Stimulated activated naive CD4-positive, alpha-beta T cell treated with Interleukin-2 at 50 U/mL for 16 hours (primary cell): ENCODE measurements at places on chromosomes 13 and 19.

DNA sequence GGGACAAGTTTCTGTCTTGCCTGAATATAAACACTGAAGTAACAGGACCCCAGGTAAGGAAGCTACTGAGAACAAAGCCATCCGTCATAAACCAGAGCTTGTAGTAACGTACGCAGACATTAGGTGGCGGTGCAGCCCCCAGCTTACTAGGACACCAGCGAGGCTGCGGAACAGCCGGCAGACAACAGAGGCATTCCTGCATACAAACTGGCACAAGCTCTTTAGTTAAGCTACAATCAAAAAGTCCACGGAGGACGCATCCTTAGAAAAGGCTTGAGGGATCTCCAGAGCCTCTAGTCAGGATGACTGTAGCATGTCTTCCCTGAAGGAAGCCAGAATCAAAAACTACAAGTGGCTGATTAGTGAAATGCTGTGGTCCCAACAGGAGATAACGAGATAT, 26.2 kb downstream of the ZNF160 start:
- no peak for DNase-seq

GRCh38 chr13:42803563-42804204, 22.3 kb downstream of the FAM216B start:
- DNase-seq, result no peak

GRCh38 chr13:40586886-40587565, 79.4 kb downstream of the FOXO1 start:
- no peak for DNase-seq

GRCh38 chr13:106681997-106682396, 114.1 kb upstream of the ARGLU1 start:
- no peak for DNase-seq

- DNase-seq, result no peak
These were observed 161.9 kb upstream of the TSHZ3 start for GRCh38 chr19:31511098-31511497.

GRCh38 chr13:108787700-108788414, 158.4 kb downstream of the MYO16 start:
- DNase-seq, result no peak

GRCh38 chr19:35534803-35535480, 1.7 kb downstream of the GAPDHS start:
- no peak for DNase-seq

GRCh38 chr13:107803822-107804495, 411.4 kb downstream of the LIG4 start:
- no peak for DNase-seq

- DNase-seq, result no peak
These were observed 1.6 kb downstream of the TNFSF9 start for GRCh38 chr19:6532244-6532999.

DNA sequence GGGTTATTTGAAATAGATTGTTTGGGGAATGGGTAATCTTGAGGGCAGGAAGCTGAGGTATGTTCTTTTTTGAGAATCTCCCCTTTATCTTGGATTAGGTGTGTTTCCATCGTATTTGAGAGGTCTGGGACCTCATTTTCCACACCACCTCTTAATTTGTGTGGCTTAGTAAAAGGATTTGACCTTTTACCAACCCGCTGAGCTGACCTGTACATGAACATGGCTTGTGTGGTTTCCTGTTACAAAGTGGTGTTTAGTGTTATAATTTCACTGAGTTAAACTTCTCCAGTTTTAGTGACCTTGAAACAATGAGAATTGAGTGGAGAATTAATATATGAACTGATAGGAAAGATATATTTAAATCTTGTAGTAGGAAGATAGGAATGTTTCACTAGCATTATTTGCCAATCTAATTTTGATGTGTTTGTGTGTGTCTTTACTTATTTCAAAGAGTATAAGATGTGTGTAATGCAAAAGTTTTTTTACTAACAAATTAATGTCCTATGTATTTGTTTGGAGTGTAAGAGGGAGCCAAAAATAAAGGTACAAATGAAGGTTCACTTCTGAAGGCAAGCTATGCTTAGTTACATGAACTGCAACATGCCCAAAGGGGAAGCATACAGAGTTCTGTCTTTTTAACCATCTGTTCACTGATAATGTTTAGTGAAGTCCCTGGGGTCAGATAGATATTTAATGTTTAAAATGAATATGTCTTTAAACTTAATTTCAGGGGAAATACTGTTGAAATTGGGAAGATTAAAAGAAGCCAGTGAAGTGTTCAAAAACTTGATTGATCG, 17.1 kb downstream of the NAA16 start:
- DNase-seq, result no peak

GRCh38 chr19:11566164-11566563, 7.1 kb upstream of the ELOF1 start:
- no peak for DNase-seq

- no peak for DNase-seq
These were observed 25.3 kb downstream of the RAP2A start for GRCh38 chr13:97459215-97459777.

GRCh38 chr19:8041531-8041931, 11.0 kb upstream of the CCL25 start:
- no peak for DNase-seq

DNA sequence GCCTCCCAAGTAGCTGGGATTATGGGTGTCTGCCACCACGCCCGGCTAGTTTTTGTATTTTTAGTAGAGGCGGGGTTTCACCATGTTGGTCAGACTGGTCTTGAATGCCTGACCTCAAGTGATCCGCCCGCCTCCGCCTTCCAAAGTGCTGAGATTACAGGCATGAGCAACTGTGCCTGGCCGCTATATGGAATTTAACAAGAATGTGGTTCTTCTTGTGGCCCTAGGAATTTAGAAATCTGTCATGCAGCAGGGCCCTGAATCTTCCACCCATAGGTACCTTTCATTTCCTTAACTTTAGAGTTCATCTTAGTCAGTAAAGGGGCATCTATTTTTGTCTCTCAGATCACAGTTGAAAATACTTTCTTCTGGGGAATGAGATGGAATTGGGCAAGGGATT, 25.6 kb upstream of the NDFIP2 start:
- DNase-seq, result no peak

DNA sequence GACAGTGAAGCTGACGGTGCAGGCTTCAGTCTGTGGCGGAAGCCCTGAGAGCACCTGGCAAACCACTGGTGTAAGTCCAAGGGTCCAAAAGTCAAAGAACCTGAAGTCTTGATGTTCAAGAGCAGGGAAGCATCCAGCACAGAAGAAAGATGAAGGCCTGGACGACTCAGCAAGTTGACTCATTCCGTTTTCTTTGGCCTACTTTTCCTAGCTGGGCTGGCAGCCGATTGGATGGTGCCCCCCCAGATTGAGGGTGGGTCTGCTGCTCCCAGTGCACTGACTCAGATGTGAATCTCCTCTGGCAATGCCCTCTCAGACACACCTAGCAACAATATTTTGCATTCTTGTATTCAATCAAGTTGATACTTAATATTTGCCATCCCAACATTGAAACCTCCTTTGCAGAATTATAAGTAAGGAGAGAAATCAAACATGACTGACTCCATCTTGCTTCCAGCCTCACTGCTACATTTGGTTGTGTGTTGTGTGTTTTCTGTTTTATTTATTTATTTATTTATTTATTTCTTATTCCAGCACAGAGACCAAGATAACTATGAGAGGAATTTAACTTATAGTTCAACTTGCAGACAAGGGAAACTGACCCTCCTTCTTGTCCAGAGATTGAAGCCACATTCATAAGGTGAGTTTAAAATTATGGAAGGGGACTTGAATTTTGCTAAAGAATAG, 32.8 kb downstream of the IGFL2 start:
- no peak for DNase-seq

- DNase-seq, result no peak
These were observed 37.7 kb downstream of the SLC6A16 start for GRCh38 chr19:49287141-49287770.

DNA sequence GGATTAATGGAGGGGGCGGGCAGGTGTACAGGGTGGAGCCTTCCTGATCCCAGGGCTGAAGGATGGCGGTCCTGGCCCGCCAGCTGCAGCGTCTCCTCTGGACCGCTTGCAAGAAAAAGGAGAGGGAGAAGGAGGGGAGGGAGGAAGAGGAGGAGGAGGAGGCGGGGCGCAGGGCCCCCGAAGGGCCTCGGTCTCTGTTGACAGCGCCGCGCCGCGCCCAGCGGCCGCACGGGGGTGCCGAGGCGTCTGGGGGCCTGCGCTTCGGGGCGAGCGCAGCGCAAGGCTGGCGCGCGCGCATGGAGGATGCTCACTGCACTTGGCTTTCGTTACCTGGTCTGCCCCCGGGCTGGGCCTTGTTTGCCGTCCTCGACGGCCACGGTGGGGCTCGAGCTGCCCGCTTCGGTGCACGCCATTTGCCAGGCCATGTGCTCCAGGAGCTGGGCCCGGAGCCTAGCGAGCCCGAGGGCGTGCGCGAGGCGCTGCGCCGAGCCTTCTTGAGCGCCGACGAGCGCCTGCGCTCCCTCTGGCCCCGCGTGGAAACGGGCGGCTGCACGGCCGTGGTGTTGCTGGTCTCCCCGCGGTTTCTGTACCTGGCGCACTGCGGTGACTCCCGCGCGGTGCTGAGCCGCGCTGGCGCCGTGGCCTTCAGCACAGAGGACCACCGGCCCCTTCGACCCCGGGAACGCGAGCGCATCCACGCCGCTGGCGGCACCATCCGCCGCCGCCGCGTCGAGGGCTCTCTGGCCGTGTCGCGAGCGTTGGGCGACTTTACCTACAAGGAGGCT, at the start of gene PPM1N:
PPM1N (plus strand) TSS at position 33 of the 785 bp plus-strand sequence; CDS start at position 63, 30 bp downstream.
- peak; percentile 55 for DNase-seq

DNA sequence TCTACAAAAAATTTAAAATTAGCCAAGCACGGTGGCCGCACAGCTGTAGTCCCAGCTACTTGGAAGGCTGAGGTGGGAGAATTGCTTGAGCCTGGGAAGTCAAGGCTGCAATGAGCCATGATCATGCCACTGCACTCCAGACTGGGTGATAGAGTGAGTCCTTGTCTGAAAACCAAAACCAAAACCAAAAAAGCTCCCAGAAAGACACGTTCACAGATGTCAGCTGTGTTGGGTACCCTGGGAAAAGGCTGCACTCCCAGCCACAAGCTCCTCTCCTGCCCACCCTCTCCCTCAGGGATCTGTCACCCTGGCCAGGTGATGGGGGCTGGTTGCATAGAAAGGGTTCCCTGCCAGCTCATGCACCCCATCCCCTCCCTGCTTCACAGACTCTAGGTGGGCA, 53.3 kb downstream of the RNF6 start:
- DNase-seq, result no peak

GRCh38 chr13:99335603-99336002, 28.4 kb upstream of the GPR183 start:
- no peak for DNase-seq

DNA sequence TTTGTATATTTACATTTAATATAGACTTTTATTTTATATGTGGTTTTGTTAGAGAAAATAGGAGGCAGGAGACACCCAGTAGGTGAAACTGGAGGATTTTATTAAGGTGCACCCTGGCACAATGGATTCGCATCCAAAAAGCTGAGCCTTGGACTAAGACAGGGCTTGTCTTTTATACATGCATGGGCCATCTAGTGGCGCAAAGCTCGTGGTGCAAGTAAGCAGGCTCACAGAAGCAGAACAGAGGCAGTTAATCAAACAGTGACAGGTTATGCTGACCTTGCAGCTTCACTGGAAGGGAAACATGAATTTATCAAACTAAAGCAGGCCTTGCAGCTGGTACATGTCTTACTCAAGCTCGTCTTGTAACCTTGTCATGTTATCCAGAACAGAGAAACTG, 58.8 kb upstream of the ZNF681 start:
- peak; percentile 17 for DNase-seq

DNA sequence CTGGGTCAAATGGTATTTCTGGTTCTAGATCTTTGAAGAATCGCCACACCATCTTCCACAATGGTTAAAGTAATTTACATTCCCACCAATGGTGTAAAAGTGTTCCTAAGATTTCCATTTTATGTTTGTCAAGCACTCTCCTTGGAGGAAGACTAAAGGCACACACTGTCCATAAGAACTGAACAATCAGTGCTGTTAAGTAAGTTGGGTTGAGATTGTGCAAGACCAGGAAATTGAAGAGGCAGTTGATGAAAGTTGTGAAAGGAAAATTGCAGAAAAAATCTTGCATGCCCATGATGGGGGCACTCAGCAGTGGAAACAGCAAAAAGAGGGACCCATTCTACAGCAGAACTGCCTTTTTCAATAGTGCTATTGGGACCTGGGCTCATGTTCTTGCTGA, 323.6 kb downstream of the DLEU7 start:
- no peak for DNase-seq

- DNase-seq, result no peak
These were observed 104.8 kb downstream of the WDFY2 start for GRCh38 chr13:51688937-51689662.

- no peak for DNase-seq
These were observed 29.2 kb downstream of the ONECUT3 start for GRCh38 chr19:1782521-1782920.

DNA sequence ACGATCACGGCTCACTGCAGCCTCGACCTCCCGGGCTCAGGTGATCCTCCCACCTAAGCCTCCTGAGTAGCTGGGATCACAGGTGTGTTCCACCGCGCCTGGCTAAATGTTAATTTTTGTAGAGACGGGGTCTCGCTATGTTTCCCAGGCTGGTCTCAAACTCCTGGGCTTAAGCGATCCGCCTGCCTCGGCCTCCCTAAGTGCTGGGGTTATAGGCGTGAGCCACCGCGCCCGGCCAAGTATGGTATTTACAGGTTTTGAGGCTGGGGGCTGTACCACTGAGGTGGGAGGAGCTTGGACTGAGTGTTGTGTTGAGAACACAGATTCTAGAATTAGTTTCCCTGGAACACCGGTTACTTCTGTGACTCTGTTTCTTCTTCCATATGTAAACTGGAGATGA, 452 bp upstream of the PPM1N start:
- no peak for DNase-seq

GRCh38 chr13:97517967-97518366, 84.0 kb downstream of the RAP2A start:
- no peak for DNase-seq

DNA sequence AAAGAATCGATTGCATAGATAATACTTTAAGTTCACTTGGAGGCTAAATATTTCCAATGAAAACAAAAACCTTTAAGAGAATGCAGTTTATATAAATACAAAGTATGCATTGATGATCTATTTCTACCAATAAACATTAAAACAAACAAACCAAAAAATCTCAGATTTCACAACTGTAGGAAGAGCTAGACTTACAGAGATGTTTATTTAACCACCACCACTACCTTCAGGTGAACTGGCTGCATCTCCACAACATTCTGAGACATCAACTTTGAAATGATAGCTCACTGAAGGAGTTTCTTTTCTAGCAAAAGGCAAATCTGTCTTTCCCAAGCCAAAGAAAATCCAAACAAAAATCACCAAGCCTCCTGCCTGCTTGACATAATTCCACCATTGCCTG, 44.2 kb downstream of the FOXO1 start:
- DNase-seq, result no peak
